ENCODE measurements at places on chromosomes 12 and 14.

DNA sequence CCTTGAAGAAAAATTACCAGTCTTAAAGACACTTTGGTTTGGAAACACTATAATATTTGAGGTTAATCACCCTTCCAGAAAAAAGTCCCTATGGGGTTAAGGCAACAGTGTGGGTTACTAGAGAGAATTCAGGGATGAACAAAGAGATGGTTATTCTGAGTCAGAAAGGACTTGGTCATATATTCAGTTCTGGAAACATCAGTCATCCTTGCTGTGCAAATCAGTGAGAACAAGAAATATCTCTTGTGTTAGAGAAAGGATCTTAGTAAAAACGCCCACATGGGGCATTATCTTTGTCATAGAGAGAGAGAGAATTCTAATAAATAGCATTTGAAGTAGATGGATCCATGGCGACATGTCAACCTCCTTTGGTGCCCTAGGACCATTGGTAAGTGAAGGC is 59.4 kb upstream of the E2F7 start:
- no peak for DNase-seq

GRCh38 chr12:90958347-90958746 is 3.4 kb upstream of the CCER1 start:
- no peak for DNase-seq

GRCh38 chr12:97899529-97899928 is 436.9 kb downstream of the RMST start:
- DNase-seq: no peak

- DNase-seq: peak; percentile 46
These were observed 22.5 kb downstream of the MAP3K12 start for GRCh38 chr12:53476769-53477209.

GRCh38 chr12:70427611-70428010 is 61.5 kb downstream of the KCNMB4 start:
- DNase-seq: no peak

DNA sequence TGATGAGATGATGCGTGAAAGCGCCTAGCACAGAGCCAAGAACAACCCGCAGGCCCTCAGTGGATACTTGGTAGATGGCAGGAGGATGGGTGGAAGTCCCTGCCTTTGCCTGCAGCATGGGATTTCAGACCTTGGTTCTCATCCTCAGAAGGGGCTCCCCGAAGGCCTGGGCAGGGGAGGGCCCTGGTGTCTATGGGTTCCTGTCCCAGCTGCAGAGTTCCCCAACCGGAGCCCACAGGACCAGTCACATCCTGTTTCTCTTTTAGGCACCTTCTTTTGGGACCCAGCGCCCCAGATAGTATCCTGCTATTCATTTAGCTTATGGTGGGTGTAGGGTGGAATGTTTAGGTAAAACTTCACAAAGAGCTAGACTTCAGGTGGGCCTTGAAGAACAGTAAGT is 55.5 kb downstream of the CALM1 start:
- DNase-seq: no peak

DNA sequence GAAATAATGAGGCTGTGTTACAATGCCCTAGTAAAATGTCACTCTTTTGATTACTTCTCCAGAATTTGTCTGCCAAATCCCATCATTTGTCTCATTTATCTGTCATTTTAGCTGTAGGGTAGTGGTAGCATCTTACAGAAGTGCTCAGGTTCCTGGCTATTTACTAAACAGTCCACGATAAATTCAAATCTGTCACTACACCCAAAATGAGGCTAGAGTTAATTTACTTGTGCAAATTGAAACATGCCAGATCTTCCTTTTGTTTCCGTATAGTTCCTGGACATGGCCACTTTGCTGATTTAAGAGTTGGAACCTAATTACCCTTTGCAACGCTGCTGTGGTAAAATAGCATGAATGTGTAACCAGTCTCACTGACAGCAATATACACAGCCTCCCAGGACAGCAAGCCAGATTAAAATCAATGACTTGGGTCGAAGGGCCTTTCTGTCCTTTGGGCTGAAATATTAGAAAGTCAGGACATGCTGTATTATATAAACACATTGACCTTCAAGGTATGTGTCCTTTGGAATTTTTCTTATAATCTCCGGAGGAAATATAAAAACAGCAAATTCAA is 485.4 kb downstream of the MDGA2 start:
- no peak for DNase-seq

- no peak for DNase-seq
These were observed 694 bp upstream of the PTGES3 start for GRCh38 chr12:56688846-56689109.

GRCh38 chr12:122356192-122356635 is 66.3 kb downstream of the CLIP1 start:
- DNase-seq: peak; percentile 78

GRCh38 chr12:107320929-107321631 is 227.7 kb upstream of the CRY1 start:
- peak; percentile 63 for DNase-seq

GRCh38 chr12:47885012-47885501 is 19.7 kb downstream of the VDR start:
- no peak for DNase-seq

GRCh38 chr12:18752947-18753346 is 15.0 kb downstream of the CAPZA3 start:
- DNase-seq: peak; percentile 57

- DNase-seq: no peak
These were observed 636 bp upstream of the IFNG-AS1 start for GRCh38 chr12:67988601-67989021.

GRCh38 chr12:93085383-93086287 is 156.5 kb upstream of the EEA1 start:
- DNase-seq: peak; percentile 37

DNA sequence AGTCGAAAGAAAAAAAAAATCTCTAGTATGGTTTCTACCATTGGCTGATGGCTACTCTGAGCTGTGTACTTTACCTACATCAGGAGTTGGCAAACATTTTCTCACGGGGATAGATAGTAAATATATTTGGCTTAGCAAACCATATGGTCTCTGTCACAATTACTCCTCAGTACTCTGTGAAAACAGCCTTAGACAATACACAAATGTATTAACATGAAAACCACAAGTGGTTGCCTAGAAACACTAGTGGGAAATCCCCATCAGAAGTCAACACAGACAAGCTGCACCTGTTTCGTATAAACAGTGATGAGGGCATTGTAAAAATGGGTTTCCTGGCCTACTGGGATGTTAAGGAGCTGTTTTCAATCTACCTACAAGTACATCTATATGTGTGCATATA is 84.6 kb upstream of the NAV3 start:
- peak; percentile 100 for DNase-seq

- no peak for DNase-seq
These were observed 338.2 kb upstream of the DDHD1 start for GRCh38 chr14:53491256-53491883.

DNA sequence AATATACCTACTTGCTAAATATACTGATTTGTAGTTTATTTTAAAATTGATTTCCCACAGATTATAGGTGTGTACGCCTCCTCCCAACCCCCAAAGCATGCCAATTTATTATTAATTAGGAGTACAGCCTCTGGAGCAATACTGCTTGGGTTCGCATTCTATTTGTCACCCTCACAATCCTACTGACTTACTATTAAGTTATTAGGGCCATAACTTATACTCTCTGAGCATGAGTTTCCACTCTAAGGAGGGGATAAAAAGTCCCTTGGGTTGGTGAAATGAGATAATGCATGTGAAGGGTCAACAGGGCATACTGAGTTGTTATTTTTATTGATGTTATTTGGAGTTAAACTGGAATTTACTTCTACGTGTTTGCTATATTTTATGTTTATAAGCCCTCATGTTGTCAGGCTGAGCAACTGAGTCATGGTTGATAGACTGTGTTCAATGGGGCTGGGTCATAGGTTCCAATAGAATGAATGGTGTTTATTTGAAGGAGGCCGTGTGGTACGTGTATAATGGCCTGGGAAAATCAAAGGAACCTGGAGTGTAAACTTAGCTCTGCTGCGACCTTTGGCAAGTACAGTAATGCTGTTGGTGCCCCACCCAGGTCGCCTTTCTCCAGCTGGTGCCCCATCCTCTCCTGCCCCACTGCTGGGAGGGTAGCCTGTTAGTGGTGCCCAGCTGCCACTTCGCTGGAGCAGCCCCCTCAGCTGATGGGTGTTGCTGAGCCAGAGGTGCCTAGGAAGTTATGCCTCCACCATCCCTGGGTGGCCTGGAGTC is 99.3 kb upstream of the PTPRB start:
- DNase-seq: no peak

- DNase-seq: no peak
These were observed 13.4 kb upstream of the SLC38A4 start for GRCh38 chr12:46839232-46839631.

GRCh38 chr12:94948232-94948810 is 55.2 kb downstream of the NDUFA12 start:
- DNase-seq: no peak

- DNase-seq: no peak
These were observed 490.2 kb downstream of the NELL2 start for GRCh38 chr12:44385964-44386363.

DNA sequence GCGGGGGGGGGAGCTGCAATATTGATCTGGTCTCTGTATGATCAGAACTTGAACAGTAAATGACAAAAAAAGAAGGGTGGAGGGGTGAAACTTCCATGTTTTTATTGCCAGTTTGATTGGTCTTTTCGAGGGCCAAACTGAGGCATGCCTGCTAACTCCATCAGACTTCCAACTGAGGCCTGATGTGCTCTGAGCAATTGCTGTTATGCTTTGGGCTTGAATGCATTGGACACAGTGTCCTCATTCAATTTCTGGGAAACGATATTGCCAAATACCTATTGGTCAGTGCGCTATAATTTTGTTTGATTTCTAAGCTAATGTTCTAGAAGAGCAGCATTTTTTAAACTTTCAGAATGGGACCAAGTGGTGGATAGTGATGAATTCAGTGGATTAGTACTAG is 2.1 kb upstream of the SLC38A2 start:
- no peak for DNase-seq

- DNase-seq: no peak
These were observed 938.4 kb upstream of the ATXN7L3B start for GRCh38 chr12:73599268-73599667.

GRCh38 chr12:3084742-3085141 is 7.6 kb downstream of the TSPAN9 start:
- DNase-seq: no peak

- DNase-seq: no peak
These were observed at the start of gene SMIM41 for GRCh38 chr12:52079576-52080402. Gene SMIM41, plus strand, starts transcription at chr12:52079704. Its CDS starts 76 bp downstream, at chr12:52079780.

DNA sequence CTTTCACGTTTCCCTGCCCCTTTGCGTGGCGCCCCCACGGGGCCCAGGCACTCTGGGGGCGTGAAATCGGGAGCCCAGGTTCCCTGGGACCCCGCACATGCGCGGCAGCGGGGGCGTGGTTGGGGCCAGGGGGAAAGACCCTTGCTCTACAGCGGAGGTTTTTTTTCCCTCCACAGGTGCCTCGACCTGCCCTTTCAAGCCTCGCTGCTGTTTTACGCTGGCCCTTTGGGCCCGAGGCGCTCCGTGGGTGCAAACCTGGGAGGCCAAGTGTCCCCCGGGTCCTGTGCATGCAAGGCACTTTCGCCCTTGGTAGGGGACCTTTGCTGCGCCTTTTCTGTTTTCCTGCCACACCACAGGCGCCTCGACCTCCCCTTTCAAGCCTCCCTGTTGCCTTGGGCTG is 329.8 kb downstream of the ALG10 start:
- peak; percentile 44 for DNase-seq

DNA sequence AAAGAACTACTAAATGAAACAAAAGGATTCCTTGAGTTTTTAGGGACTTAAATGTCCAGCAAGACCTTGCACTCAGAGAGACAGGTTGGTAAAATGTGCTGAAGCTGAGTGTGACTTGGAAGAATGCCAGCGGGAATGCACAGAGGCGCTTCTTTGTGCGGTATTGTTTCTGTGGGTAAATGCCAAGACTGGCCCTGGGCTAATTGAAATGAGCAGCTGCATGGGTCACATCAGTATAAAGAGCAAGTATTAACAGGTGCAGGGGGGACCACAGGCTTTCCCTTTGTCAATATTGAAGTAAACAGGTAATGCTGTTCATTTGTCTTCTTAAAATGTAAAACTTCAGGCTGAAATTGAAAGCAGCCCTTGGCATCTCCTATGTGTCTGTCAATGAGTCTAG is 74.3 kb downstream of the LMO3 start:
- DNase-seq: peak; percentile 96

GRCh38 chr12:121400332-121401139 is 618 bp downstream of the RNF34 start:
- peak; percentile 75 for DNase-seq

DNA sequence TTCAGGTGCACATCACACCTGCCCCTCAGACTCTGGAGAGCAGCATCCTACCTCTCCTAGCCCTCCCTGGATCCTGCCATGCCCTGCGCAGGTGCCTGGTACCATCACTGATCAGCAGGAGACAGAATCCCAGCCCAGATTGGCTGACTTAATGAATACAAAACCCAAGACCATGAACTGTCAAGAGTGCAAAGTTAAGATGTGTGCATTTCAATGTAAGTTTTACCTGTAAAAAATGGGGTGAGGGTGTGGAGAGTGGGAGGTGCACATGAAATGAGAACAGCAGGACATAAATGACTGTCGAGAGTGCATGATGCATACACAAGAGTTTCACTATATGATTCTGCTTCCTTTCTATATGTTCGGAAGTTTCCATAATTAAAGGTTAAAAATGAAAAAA is 57.9 kb upstream of the GPR68 start:
- DNase-seq: no peak

DNA sequence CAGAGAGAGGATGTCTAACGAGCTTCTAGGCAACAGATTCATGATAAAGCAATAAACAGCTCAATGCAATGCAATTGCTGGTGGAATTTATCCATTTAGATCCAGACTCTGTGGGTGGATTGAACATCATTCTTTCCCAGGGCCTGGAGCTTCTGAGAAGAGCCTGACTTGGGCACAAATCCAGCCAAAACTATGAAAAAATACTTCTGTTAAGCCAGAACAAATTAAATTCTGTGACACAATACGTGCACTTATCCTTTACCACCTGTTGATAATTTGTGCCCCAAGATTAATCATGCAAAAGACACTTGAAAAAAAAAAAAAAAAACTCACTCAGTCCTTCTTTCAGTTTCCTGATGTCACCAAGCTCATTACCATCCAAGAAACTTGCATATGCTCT is 446.0 kb upstream of the DCN start:
- DNase-seq: no peak
